Activated CD4-positive, alpha-beta memory T cell treated with anti-CD3 and anti-CD28 coated beads for 36 hours (primary cell): ENCODE measurements at places on chromosomes 6 and 20. TPM values are rescaled to one million over a fixed set of nuclear protein-coding genes. Genes with fewer than 3 reads are reported as not detected.
A peak's percentile ranks its signal among the peaks of the same experiment; 100 is the strongest.

Gene SNAI1
- 0.27 TPM for total RNA-seq

Gene NDUFAF4
- total RNA-seq, result 59.9 TPM

- no peak for DNase-seq
These were observed 47.7 kb downstream of the AKAP7 start for GRCh38 chr6:131182991-131183425.

DNA sequence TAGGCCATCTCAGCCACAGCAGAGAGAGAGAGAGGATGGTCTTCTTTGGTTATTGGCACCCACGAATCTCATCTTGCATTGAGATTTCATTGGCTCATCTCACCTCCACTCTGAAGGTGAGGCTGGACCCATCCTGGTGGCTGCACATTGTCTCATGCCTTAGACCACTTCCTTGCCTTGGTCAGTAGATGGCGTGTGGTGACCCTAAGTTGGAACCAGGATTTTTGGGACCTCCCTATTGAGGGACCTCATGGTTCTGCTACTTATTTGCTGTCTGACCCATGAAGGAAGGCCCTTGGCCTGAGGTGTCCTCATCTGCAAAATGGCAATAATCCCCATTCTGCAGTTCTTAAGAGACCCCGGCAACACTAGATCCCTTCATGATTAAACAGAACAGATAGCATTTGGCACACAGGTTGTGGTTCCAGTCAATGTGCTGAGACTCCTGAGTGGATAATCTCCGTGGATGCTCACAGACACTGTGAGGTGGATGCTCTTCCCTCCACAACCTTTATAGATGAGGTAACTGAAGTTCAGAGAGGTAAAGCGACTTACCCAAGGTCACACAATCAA is 21.5 kb upstream of the AAR2 start:
- peak; percentile 15 for DNase-seq

GRCh38 chr6:110999634-111000270 is 17.9 kb downstream of the RPF2 start:
- no peak for DNase-seq
